ENCODE measurements at places on chromosomes 2 and 18.

DNA sequence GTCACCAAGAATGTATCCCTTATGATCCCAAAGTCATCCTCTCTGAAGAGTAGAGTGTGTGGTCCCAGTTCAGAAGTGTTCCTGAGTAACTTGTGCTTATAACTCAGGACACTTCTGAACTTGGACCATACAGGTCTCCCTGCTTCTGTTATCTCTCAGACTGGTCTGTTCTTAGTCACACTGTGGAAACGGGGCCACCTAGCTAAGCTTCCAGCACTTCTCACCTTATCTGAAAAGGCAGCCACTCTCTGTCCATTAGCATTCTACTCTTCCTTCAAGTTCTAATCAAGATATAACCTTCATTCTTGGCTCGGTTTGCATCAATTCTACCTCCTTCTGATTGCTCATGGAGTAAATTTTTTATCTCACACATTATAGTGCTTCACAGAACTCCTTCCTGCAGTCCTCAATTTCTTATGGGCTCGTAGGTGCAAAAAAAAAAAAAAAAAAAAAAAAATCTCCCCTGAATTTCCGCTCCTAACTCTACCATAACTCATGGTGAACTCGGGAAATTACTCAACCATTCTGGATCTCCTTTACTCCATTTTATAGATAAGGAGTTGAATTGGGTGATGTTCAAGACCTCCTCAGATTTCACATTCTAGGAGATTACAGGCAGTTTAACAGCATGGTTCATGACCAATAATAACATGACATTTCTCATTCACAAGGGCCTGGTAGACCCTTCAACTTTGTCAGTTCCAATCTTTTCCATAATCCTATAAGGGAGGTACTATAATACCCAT, 108.4 kb downstream of the TACR1 start:
- DNase-seq = no peak

- no peak for DNase-seq
Observed at GRCh38 chr2:132609101-132609890, 60.7 kb downstream of the LYPD1 start.

- DNase-seq = no peak
Observed at GRCh38 chr18:70454704-70455322, 166.0 kb downstream of the SOCS6 start.

GRCh38 chr2:177783091-177783490, 289.5 kb downstream of the PDE11A start:
- no peak for DNase-seq

- DNase-seq = no peak
Observed at GRCh38 chr18:9861933-9862332, 23.8 kb upstream of the TXNDC2 start.

DNA sequence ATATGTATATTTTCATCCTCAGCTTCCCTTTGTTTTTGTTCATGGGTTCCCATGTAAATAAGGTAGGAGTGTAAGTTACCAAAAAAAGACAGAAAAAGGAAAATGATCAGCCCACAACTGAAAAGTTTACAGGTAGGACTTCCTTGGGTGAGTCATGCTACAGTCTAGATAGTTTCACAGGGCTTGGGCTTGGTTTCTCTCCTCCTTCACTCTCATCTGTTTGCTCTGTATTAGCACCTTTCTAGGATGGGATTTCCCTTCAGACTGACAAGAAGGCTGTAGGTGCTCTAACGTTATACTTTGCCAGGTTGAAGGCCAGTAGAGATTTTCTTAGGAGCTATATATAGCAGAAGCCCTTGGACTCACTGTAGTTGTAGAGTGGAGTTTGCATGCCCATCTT, 57.9 kb downstream of the FAM171B start:
- no peak for DNase-seq

- DNase-seq = no peak
Observed at GRCh38 chr2:53234548-53234903, 533.1 kb upstream of the CHAC2 start.

DNA sequence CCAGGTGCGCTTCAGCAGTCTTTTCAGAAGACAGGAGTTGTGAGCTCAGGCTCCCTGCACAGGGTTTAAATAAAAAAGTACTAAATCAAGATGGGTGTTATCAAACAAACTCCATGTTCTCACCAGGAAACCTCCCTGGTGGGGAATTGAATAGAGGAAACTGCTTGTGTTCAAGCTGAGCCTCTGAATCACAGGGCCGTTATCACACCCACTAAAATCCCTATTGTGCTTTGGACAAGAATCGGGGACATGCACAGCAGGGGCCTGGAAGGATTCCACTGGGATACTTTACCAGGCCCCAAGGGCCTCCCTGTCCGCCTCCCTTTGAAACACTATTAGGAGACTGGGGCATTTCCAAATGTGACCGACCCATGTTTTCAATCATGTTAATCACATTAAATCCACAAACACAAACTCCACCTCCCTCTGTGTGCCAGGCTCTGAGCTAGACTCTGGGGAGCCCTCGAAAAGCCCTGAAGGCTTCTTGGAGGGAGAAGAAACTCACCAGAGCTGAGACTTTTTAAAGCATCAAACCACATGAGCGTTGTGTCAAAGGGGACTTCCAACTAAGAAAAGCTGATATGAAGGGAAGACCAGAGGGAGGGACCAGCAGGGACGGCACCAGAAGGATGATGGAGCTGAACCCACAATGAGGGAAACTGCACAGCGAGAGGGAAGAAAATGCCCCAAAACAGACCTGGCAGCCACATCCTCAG, 458.7 kb upstream of the ID2 start:
- DNase-seq = no peak

DNA sequence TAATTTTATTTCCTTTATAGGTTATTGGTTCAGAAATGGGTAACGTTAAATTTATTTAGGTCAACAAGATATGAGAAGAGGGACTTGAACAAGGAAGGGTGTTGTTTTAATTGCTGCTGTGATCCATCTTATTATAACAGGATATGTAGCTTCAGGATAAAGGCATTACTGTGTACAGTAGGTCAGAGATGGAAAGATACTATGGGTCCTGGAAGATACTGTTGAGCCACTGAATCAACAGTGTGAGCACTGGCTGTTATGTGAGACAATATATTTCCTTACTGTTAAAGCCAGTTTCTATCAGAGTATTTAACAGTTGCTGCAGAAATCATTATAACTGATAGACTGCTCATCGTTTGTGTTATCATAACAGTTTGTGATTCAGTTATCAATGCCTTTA, 414.7 kb downstream of the THSD7B start:
- no peak for DNase-seq

DNA sequence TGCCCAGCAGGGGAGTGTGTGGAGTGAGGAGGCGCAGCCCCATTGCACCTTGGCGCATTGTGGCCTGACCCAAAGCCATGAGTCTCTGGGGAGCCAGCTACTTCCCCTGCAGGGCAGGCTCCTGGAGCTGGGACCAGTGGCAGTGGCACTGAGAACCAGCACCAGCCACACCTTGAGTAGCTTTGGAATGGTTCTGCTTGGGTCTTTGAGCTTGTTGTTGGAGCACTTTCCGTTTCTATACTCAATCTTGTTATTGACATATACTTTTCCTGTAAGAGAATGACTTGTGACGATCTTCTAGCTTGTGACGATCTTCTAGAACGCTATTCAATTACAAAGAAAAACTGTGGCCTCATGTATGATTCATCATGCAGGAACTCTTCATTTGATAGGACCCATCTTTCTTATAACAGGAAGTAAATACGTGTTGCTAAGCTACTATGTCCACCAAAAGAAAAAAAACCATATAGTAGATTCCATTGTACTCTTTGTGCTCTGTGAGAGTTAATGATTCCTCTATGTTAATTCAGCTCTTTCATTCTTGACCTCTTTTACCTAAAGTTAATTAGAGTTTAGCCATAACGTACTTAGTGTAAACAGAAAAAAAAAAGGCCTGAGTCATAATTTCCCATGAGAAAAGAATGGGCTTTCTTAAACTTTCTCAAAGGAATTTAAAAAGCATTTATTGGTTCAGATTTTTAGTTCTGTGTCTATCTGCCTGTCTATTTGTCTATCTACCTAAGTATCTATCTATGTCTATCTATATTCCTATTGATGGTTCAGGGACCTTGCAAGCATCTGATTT, 113.1 kb downstream of the GATA6 start:
- DNase-seq = no peak

DNA sequence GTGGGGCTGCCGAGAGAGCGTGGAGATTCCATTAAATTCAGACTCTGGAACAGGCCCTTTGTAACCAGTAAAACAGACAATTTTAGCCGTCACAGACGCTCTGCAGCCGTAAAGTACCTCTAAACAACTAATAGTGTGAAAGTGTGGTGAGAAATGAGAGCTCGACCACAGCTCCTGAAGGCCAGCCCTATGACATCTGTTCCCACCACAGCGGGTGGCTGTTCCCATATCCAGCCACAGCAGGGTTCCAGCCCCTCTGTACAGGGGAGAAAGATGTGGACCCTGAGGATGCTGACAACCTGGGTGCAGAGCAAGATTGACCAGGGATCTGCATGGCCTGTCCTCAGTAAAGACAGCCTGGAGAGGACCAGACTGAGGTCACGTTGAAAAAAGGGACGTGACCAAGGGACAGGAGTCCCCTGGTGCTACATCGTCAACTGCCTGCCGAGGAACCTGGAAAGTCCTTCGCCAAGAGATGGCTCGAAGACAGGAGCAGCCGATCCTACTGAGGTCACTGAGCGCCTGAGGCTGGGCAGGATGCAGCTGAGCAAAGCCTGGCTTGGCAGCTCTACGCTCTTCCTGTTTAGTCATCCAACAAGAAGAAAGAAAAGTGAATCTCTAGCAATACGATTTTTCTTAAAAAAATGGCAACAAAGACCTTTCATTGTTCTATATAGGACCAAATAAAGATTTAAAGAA, 831.7 kb downstream of the RNF144A start:
- DNase-seq = no peak

DNA sequence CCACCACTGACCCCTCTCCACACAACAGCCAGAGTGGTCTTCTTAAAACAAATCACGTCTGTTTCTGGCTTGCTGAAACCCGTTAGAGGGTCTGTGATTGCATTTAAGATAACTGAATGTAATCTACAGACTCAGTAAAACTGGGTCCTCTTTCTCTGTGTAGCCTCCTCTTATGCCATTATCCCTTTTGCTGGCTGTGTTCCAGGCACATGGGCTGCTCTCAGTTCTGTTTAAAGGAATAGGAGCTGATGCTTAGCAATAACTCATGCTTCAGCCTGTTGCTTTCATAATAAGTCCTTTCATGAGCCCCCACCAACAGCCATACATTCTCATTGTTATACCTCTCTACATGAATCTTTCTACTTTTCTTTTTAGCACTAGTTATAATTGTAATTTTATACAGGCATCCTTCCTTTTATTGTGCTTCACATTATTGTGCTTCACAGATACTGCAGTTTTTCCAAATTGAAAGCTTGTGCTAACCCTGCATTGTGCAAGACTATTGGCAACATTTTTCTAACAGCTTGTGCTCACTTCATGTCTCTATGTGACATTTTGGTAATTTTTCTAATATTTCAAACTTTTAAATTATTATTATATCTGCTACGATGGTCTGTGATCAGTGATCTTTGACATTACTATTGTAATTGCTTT, 782.6 kb downstream of the MBD2 start:
- no peak for DNase-seq

DNA sequence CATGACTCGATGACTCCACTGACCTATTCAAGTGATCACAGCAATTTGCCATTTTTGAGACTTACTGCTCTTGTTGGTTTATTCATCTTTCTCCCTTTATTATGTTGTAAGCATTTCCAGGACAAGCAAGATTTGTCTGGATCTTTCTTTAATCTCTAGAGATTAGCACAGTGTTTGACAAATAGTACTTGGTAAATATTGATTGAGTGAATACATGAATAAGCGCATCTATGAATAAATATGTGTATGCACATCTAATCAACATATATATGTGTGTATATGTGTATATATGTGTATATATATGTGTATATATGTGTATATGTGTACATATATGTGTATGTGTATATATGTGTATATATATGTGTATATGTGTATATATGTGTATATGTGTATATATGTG, 7.3 kb downstream of the TMX3 start:
- no peak for DNase-seq

DNA sequence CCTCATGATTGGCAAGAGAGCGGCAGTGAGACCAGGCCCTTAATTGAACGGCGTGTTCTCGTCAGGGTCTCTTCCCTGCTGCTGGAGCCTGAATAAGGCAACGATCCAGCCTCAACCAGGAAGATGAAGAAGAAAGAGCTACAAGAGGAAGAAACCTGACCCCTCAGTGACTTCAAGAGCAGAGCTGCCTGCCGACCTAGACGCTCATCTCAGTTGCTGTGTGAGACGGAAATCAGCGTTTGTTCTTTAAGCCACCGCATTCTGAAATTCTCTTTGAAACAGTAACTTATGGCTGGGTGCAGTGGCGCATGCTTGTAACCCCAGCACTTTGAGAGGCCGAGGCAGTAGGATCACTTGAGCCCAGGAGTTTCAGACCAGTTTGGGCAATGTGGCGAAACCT, 29.6 kb upstream of the KCNG3 start:
- DNase-seq = no peak

GRCh38 chr2:172864182-172864581, 128.5 kb downstream of the RAPGEF4 start:
- no peak for DNase-seq
